ENCODE measurements at places on chromosomes 4 and X.

- DNase-seq: no peak
Observed at GRCh38 chr4:8907596-8908205, 36.1 kb upstream of the HMX1 start.

GRCh38 chr4:4521136-4521535 is 20.7 kb downstream of the STX18 start:
- DNase-seq: no peak

GRCh38 chrX:124208660-124209059 is 123.8 kb upstream of the TEX13D start:
- DNase-seq: peak; percentile 32

DNA sequence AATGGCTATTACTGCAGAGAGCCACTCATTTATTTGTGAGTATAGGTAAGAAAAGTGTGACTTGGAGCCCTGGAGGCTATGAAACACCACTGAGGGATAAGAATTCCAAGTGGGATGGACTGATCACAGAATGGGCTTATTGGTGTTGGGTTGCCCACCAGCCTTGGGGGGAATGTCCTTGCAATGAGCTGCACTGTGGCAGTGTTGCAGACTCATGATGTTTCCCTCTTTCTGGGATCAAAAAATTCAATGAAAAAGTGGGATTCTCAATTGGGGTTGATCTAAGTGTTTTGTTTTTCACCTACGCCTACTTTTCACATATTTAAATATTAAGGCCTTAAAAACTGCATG is 1024.5 kb upstream of the PCDH10 start:
- DNase-seq: no peak

GRCh38 chr4:154189346-154189745 is 302.3 kb downstream of the DCHS2 start:
- no peak for DNase-seq

DNA sequence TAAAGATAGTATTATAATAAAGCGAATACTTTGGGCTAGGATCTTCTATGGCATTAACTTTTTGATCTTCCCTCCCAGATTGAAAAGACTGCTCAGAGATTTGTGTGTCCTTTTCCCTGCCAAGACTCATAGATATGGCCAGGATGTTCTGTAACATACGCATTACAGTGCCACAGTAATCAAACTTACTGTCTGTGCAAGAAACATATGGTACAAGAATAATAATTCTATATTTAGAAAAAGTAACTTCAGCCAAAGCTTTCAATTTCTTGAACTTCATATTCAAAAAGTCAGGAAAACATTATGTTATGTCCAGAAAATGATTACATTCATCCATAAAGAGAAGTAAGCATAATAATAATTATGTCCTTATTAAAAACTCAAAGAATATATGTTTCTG is 100.9 kb upstream of the GUCY1A1 start:
- no peak for DNase-seq

- DNase-seq: no peak
Observed at GRCh38 chr4:8754634-8755589, 116.7 kb downstream of the HMX1 start.

GRCh38 chr4:84279678-84280077 is 219.4 kb downstream of the NKX6-1 start:
- DNase-seq: no peak

DNA sequence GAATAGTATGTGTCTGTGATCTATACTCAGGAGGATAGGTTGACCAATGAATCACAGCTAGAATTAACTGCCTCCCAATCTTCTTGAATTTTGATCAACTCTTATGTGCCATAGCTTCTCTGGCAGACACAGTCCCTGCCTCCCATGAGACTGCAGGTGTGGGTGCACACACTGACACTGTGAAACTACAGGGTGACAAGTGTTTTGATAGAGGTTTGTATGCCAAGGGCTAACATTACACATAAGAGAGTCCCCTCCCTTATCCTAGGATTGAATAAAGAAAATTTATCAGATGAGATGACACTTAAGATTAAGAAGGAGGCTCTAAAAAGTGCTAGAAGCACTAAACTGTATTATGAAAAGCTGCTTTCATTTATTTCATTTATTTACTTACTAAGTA is 218.4 kb upstream of the BMP3 start:
- no peak for DNase-seq

- DNase-seq: peak; percentile 59
Observed at GRCh38 chr4:16916719-16917337, 18.4 kb upstream of the LDB2 start.

DNA sequence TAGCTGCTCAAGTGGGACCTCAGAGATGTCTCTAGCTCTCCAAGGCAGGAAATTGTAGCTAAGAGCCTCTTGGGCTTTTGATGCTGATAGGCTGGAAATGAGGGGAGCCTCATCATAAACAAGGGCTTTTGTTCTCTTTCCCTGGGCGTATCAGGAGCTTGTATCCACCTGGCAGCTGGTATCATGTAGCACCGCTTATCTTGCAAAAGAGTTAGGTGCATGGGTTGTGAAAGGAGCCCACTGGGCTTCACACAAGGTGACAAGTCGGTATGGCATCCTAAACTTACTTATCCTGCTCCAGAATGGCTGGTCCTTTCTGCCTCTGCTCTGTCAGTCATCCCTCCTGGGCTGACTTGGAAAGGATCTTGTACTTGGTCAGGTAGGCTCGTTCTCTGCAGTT is 565.8 kb downstream of the GRXCR1 start:
- no peak for DNase-seq

DNA sequence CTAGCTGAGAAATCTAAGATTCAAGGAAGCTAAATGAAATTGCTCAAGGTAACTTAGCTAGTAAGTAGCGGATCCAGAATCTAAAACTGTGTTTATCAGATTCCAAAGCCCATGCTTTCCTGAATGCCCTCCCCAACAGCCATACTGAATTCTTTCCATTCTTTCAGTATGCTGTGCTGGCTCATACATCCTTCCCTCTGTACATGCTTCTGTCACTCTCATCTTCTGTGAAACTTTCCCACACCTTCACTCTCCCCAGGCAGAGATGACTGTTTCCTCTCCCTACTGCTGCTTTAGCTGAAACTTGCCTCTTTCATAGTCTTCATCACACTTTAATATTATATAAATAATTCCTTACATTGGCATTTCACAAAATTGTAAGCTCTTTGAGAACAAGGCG is 39.3 kb upstream of the SMARCAD1 start:
- no peak for DNase-seq

DNA sequence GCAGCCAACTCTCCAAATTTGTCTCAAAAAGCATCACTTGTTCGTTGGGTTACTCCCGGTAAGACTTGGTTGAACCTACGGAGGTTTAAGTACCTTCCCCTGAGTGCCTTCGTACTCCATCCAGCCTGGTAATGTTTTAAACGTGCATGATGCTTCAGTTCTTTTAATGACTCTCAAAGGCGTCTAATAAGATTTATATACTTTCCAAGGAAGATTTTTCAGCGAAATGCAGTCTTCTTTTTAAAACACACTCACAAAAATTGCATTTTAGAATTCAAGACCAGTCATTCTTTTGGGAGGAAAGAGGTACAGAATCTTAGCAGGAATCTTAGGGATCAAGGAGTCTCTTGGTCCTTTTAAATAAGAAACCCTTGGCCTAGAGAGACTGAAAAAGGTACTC is 430 bp upstream of the TRPC3 start:
- no peak for DNase-seq

- no peak for DNase-seq
Observed at GRCh38 chr4:23023121-23023520, 330.4 kb downstream of the GBA3 start.

GRCh38 chr4:153113061-153113837 is 91.0 kb upstream of the TRIM2 start:
- no peak for DNase-seq

GRCh38 chr4:73193659-73194058 is 64.9 kb downstream of the ANKRD17 start:
- no peak for DNase-seq

GRCh38 chr4:140297221-140297570 is 76.2 kb upstream of the SCOC start:
- DNase-seq: no peak

DNA sequence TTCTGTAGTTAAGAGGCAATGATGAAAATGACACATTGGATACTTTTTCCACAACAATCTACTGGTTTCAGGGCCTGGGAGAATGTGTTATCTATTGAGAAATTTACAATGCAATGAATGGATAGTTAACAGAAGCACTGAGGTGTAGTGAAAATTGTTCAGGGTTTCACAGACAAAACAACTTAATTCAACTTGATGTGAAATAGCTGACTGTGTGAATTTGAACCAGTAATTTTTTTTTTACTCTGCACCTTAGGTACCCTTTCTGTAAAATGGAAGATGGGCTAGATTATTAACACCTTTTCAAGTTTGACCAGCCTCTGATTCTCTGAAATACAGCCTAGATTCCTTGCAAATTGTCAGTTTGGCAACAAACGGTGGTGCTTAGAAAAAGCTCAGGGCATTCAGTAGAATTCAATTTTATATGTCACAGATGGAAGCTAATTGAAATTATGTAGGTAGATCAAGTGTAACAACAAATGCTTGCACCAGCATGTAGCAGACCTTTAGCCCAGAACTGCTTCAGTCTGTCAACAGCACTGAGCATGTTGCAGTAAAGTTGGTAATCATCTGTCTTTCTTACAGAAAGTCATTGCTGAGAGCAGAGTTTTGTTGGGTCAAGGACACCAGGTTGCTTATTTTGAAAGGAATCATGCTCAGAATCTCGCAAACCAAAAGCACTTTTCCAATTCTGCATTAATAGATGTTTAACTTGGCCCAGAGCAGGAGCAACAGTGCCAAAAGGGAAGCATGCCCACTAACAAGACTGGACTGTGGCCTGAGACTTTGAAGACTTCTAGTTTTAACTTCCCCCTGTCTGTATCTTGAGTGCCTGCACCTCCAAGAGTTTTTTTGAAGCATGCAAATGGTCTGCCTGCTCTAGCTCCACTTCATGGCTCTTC is 526.6 kb downstream of the PACRGL start:
- no peak for DNase-seq

Measured in common myeloid progenitor, CD34-positive (primary cell).